ENCODE measurements at places on chromosomes 2 and 18.

- DNase-seq = no peak
Measured at GRCh38 chr2:1682181-1682440, 62.2 kb downstream of the PXDN start.

DNA sequence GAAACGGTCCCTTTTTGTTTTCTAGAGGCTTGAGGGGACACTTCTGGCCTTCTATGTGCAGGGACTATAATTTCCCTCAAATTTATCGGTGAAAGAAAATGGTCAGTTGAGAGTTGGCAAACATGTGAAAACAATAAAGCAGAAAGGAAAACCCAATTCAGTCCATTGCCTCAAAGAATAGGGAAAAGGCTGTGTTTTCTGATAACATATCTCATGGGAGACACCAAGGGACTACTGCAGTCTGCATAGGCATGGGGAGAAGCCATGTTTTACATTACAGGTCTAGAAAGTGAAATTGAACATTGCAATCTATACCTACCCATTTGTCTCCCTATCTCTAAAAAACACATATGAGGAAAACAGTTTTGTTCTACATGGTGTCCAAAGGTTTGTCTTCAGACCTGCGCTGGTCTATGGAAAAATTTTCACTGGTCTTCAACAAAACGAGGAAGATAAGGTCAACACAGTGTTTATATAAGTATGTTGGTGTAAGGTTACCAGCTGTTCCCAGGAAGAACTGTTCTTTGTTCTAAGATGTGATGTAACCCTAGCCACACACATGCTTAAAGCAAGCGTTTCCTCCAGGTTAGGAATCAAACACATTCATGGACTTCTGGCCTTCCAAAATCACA, 179.7 kb downstream of the MREG start:
- no peak for DNase-seq

DNA sequence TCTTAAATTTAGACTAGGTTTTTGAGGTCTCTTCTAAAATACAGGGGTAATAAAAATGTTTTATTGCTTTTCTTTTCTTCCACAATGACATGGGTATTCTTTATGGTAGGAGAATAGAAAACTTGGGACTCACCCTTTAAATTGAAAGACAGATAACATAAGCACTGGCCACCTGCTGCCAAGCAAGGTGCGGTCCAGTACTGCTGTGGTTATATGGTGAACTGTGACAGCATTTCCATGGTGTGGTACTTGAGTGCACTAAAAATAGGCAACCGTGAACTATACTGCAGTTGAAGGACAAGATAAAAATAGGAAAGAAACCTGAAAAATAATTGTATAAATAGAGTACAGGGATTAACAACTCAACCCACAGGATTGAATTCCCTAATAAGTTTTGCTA, 54.4 kb upstream of the GRB14 start:
- no peak for DNase-seq

- DNase-seq = no peak
Measured at GRCh38 chr2:11096591-11096990, 58.7 kb upstream of the SLC66A3 start.

DNA sequence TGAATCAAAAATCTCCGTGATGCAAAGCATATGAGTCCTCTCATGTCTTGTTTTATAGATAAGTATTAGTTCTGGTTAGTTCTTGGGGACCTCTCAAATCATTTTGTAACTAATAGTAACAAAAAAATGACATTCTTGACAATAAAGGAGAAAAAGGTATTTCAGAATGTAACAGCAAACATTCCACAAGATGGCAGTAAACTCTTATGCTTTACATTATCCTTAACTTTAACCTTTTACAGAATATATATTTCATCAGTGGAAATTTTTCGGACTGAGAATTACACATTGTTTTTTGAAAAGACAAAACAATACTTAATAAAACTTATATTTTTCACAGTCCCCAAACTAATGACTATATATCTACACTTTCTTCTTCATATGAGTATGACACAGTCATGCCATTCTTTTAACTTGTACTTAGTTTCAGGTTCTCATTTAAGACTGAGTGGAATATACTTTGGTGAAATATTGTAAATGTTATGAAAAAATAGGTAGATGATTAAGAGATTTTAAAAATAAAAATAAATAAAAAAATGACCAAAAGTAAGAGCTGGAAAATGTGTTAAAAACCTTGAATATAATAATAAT, 142.9 kb upstream of the NXPH2 start:
- DNase-seq = no peak

GRCh38 chr2:9141706-9142460, 64.7 kb upstream of the ASAP2 start:
- no peak for DNase-seq

- no peak for DNase-seq
Measured at GRCh38 chr2:47558116-47558767, 155.3 kb downstream of the MSH2 start.

DNA sequence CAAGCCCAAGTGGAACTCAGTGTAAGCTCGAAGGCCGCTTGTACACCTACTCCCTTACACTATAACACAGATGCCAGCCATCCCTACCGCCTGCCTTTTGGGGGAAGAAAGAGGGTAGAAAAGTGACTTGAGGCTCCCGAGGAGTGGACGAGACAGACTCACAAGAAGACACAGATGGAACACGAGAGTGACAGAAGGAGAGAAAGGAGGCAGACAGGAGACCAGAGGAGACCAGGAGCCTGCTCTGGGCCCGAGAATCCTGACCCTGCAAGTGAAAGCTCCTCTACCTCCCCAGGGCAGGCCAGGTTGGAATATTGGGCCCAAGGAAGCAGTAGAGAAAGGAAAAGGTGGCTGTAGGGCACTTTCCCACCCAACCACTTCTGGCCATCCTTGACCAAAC, 23.4 kb upstream of the TNS1 start:
- DNase-seq = no peak

DNA sequence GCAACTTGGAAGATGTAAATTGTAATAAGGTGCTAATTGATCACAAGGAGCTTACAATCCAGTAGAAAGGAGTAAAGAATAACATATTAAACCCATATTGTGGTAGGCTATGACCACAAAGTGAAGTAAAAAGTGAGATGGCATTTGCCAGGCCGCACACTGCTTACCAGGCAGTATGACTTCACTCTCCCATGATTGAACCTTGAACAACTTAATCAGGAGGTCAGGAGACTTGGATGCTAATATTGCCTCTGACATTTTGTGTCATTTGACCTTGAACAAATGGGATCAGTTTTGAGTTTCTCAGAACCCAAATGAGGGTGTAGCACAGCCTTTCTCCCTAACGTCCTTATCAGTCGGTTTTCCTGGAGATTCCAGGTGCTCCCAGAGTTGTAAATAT, 44.0 kb downstream of the SLC9A2 start:
- no peak for DNase-seq

- DNase-seq = no peak
Measured at GRCh38 chr2:111225856-111226255, 105.1 kb downstream of the BCL2L11 start.

DNA sequence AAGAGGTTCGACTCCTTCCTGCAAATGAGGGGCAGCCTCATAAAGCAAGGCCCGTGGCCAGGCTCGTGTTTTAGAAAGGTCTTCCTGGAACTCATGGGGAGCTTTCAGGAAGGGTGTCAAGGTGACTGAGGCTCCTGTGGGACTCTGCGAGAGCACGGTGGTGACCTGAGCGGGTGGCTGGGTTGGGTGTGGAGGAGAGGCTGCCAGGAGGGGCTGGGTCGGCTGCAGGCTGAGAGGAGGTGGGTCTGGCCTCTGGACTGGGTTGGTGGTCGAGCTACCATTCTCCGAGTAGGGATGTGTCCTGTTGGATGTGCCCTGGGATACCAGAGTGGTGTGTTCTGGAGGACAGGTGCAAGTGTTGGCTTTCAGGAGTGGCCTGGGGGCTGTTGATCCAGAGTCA, 86.4 kb downstream of the DGKD start:
- DNase-seq = no peak

- no peak for DNase-seq
Measured at GRCh38 chr2:44347526-44347925, 13.8 kb downstream of the PREPL start.

- no peak for DNase-seq
Measured at GRCh38 chr18:59276047-59276446, 2.8 kb upstream of the RAX start.

GRCh38 chr18:3808985-3809780, 359.2 kb downstream of the TGIF1 start:
- DNase-seq = no peak

DNA sequence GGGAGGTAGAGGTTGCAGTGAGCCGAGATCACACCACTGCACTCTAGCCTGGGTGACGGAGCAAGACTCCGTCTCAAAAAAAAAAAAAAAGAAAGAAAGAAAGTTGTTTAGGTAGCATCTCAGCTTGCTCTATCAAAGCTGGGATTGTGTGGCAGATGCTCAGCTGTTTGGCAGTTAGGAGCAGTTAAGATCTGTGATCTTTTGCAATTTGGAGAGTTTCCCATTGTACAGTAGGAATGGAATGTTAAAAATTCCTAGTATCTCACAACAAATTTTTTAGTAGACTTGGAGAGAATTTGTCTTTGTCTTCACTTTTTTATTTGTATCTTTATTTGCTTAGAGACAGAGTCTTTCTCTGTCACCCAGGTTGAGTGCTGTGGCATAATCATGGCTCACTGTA, 122.9 kb upstream of the UNC80 start:
- no peak for DNase-seq

DNA sequence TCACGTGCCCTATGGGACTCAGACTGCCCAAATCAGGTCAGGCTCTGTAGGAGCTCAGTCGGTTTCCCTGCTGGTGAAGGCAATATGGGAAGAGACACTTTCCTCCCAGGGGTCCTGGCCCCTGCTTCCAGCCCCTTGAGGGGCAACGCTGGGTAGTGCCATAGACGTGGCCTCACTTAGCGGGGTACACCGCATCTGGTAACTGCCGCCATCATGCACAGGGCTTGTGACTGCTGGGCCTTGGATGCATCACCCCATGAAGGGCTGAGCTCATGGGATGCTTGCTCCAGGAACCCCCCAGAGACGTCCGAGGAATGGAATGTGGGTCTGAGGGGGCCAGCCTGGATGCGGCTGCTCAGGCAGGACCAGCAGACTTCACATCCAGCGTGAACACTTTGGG, 127.3 kb upstream of the HDAC4 start:
- DNase-seq = no peak

GRCh38 chr2:6970551-6970950, 53.3 kb downstream of the RNF144A start:
- no peak for DNase-seq

DNA sequence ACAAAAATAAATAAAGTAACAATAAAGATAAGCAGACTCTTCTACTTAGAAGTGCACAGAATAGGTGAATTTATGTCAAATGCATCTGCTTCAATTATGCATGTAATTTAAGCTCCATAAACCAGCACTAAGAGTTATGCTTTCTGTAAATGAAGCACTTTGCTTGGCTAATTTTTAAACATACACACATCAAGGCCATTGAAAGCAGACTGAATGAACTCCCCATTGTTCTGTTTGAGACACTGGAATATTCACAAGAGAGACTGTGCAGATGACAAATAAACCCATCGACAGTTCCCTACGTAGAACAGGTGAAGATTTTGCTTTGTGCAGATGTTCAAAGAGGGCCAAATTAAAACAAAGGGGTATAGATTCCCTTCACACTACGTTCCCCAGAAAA, 133.4 kb downstream of the PID1 start:
- DNase-seq = no peak

GRCh38 chr2:190519975-190520767, 14.4 kb downstream of the NEMP2 start:
- DNase-seq = no peak

DNA sequence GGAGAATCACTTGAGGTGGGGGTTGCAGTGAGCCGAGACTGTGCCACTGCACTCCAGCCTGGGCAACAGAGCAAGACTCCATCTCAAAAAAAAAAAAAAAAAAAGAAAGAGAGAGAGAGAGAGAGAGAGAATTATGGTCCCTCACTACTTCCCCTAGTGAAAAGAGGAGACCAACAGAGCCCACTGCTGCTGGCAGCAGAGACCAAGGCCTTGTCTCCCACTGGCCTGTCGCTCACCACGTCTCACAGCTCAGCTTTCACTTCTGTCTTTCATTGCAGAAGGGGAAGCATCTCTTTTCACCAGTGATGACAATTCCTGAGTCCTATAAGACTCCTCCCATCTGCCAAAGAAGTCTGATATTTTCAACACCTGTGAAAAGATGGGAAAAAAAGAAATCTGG, 81.3 kb downstream of the CLHC1 start:
- no peak for DNase-seq

DNA sequence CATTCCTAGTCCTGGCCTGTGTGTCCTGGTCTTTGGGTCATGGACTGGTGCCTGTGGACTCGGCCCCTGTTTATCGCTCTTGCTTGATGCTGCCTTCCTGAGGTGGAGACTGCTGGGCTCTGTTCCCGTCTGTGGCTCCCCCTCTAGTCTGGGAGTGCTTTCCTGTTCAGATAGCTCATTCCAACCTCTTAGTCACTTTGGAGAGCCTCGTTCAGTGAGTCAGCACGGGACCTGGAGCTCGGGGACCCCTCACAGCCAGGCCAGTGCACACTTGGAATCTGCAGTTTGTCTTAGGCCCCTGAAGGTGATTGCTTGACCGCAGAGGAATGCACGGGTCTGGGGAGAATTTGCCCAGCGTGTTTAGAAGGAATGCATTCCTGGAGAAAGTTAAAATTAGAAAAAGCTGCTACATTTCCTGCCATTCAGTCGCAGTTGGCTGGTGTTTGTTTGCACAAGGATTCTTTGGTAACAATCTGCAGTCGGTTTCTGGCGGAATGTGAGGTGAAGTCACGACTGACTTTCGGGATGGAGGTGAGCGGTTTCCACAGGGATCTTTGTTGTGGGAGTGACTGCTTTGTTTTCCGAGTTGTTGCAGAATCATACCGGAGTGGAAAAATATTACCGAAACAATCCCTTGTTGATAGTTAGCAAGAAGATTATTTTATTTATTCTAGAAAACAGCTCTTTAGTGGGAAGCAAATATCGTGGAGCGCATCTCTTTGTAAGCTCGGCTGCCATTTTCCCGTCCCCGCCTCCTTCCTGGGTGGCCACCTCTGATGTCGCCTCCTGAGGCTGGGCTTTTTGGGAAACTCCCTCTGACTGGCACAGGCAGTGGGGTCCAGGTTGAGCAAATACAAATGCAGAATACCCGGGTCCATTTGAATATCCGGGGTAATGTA, 29.6 kb downstream of the SH3BP4 start:
- DNase-seq = no peak

DNA sequence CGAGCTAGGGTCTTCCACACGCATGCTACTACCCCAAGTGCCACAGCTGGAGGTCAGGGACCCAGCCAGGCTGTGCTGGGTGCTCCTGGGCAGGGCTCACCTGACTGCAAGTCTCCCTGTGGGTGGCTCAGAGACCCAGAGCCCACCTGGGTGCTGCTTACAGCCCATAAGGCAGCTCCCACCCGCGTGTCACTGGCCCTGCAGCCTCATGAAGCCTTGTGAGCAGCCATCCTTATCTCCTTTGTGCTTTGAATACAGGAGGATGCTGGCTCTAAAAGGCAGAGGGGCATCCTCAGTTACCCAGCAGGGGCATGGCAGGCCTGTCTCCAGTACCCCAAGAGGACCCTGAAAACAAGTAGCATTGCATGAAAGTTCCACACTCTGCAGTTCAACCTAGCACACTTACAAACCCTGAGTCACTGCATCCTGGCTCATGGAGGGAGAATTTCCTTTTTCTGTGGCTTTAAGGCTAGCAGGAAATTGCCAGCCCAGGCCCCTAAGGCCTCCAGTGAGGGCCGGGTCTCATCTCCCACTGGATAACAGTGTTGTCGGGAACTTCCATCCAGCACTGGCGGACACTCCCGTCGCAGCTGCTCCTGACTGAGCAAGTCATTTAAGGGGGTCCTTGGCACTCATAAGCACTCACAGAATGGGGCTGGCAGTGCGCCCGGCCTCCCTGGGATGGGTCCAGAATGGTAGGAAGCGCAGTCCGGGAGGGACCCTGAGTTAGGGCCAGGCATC, 137.1 kb downstream of the RPIA start:
- no peak for DNase-seq

GRCh38 chr18:58392324-58393000, 236.4 kb downstream of the ALPK2 start:
- no peak for DNase-seq

Data from stimulated activated CD4-positive, alpha-beta T cell treated with anti-CD3 and anti-CD28 coated beads, Interleukin-1b, Interleukin-23, amount 100 ng/mL, for 48 hours (primary cell).